ENCODE measurements at places on chromosomes 4 and X. TPM values are rescaled to one million over a fixed set of nuclear protein-coding genes. Genes with fewer than 3 reads are reported as not detected.

Gene KLHL5
- polyA plus RNA-seq: 32.2 TPM

Gene ASMT
- not detected for polyA plus RNA-seq

Gene UGT2B17
- not detected for polyA plus RNA-seq

Gene SLC38A5
- 0.69 TPM for polyA plus RNA-seq

Gene SRP72
- polyA plus RNA-seq: 140 TPM

Gene PTPN13
- 0.36 TPM for polyA plus RNA-seq

Gene UCP1
- not detected for polyA plus RNA-seq

Gene MAP7D2
- 0.45 TPM for polyA plus RNA-seq

Gene VEGFC
- not detected for polyA plus RNA-seq

Gene CCDC158
- polyA plus RNA-seq: not detected

Gene LDB2
- polyA plus RNA-seq: not detected

Gene NWD2
- not detected for polyA plus RNA-seq

Gene ATP2B3
- polyA plus RNA-seq: 0.01 TPM

Gene TMEM35A
- polyA plus RNA-seq: not detected

Measured in CD14-positive monocyte (primary cell).